ENCODE measurements at places on chromosomes 6 and 20.
A peak's percentile ranks its signal among the peaks of the same experiment; 100 is the strongest.

GRCh38 chr20:25606094-25606695, 17.6 kb downstream of the NANP start:
- no peak for DNase-seq

GRCh38 chr20:62644044-62644795, 1.9 kb downstream of the SLCO4A1 start:
- DNase-seq: no peak

- no peak for DNase-seq
These were observed 187.4 kb upstream of the RREB1 start for GRCh38 chr6:6920114-6920986.

GRCh38 chr6:32105433-32105832, 3.7 kb downstream of the TNXB start:
- DNase-seq: peak; percentile 25

GRCh38 chr6:104750449-104750848, 109.3 kb downstream of the HACE1 start:
- no peak for DNase-seq

GRCh38 chr6:133326584-133326983, 85.4 kb downstream of the EYA4 start:
- no peak for DNase-seq

GRCh38 chr20:32685541-32686529, 12.1 kb upstream of the C20orf203 start:
- peak; percentile 12 for DNase-seq

DNA sequence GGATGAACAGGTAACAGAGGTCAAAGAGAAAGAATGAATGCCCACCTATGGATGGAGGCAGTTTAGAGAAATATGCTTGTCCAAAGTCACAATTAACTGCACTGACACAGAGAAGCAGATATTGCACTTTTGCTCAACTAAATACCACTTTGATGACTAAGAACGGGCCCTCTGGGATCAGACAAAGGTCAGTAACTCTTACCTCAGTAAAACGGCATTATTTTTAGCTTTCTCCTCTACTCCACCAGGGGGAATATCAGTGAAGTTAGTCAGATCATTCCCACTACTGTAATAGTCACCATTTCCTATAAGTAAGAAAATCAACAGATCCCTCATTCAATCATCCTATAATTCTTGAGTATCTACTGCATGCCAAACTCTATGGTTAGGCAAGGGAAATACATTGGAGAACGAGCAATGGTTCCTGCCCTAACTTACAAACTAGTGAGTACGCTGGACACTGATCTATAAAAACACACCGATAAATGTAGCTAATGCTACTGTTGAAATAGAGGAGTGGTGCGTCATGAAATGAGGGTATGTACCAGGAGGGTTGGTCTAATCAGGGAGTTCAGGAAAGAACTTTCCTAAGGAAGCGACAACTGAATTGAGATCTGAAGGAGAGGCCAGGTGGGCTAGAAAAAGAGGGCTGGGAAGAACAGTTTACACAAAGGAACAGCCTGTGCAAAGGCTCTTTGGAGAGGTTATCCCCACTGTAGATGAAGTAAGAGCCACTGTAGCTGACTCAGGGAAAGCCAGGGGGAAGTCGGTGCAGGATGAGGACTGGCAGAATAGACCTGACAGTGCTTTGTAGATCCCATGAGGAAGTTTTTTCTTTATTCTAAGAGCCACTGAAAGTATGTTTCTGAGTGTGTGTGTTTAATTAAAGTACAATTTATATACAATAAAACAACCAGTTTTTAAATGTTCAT, 9.2 kb downstream of the ECI2 start:
- DNase-seq: peak; percentile 89

GRCh38 chr6:103000688-103001087, 1607.2 kb downstream of the GRIK2 start:
- no peak for DNase-seq

- DNase-seq: no peak
These were observed 21.3 kb upstream of the TLDC2 start for GRCh38 chr20:36854348-36855240.

- DNase-seq: no peak
These were observed 101.7 kb upstream of the SPACA1 start for GRCh38 chr6:87945966-87946365.

- DNase-seq: peak; percentile 61
These were observed 26.5 kb downstream of the VNN1 start for GRCh38 chr6:132687306-132687705.

DNA sequence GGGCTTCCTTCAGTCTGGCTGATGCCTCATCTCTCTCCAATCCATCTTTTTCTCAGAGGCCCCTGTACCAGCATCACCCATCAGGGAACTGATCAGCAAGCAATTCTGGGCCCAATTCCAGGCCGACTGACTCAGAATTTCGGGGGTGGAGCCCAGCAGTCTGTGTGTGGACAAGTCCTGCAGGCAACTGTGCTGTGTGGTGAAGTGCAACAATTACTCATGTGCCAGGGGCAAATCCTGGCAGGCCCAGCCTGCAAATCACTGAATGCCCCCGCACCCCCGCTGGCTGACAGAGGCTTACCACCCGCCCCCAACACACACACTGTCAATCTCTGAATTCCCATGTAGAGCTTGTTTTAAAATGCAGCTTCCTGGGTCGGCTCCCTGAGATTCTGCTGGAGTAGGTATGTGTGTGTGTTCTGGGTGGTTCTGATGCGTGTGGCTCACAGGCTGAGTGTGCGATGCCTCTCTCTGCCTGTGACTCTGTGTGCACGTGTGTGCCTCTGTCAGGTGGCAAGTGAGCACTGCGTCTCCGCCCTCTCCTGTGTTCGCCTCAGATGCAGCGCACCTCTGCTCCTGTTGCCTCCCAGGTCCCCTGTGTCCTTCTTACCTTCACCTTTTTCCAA, 45.4 kb downstream of the SSR1 start:
- peak; percentile 96 for DNase-seq

- DNase-seq: no peak
These were observed 14.9 kb downstream of the FGD2 start for GRCh38 chr6:37020381-37020780.

GRCh38 chr6:169342710-169343109, 89.1 kb upstream of the THBS2 start:
- DNase-seq: no peak

- peak; percentile 89 for DNase-seq
These were observed 88.9 kb upstream of the NT5E start for GRCh38 chr6:85360794-85361642.

DNA sequence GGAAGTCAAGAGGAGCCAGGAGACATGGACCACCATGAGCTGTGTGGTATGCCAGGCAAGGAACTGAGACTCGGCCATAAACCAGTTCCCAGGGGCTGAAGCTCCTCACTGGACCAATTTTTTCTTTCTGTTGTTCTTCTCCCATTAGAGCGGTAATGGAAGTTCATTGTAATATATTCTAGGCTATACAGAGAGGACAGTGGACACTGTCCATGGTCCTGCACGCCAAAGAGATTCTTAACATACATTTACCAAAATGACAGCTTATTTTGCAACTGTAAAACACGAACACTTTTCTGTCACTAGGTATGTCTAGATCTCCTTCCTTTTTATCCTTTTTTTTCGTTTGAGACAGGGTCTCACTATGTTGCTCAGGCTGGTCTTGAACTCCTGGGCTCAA, 13.1 kb upstream of the DSN1 start:
- DNase-seq: no peak

DNA sequence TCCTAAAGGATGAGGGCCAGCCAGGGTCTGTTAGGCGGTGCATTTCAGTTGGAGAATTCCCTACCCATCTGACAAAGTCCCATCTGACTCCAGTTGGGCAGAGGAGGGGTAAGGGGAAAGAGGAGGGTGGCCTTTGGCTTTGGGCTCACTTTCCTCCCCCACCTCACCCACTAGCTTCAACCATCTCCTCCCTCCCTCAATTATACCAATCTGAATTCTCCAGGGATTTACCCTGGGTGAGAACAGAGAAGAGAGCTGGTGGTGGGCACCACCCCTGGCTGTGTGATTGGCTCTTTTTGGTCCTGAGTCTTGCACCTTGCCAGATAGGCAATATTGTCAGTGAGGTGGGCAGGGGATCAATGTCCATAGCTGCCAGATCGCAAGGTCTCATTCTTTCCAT, 3.2 kb downstream of the HMGA1 start:
- no peak for DNase-seq

GRCh38 chr6:156809446-156810178, 32.4 kb downstream of the ARID1B start:
- no peak for DNase-seq

GRCh38 chr6:85674604-85675003, 31.9 kb upstream of the SYNCRIP start:
- DNase-seq: no peak

DNA sequence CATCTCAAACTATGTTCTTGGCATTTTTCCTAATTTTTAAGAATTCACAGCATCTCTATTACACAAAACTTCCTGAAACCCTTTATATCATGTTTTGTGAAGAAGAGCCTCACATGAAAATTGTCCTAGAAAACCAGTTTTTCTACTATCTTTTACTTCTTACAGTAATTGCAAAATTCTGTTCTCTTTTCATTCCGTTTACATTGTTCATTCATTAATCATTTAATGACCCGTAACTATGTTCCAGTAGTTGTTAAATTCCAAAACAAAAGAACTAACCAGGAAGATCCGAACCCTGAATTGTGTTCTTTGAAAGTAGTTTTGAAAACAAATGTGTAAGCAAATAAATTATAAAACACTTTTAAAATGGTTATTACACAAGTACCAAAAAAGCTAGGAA, 597.0 kb downstream of the EYS start:
- no peak for DNase-seq

DNA sequence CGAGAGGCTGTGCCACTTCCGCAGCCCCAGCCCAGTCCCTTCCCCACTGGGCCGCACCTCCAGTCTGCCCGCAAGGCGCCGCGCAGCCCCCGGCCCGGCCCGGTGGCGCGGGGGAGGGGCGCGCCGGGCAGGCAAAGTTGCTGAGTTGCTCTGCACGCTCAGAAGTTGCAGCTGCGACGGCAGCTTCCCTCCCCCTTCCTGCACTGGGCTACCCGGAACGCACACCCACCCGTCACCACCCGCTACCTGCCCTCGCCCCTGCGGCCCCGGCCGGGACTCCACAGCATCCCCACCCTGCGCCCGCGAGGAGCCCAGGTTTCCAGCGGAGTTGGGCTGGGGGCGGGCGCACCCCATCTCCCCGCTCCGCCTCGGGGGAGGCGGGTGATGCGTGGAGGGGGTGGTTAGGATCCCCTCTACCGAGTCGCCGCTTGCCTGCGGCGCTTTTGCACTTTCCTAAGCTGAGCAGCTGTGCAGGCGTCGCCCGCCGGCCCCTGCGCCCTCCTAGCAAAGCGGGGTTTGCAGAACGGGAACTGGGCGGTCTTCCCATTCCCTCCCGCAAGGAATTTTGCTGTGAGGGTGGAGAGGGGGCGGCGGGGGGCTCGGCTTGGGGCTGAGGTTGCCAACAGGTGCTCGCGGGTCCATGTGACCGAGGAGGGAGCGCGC, 55.9 kb upstream of the RREB1 start:
- DNase-seq: peak; percentile 9

GRCh38 chr6:73964241-73964854, 268.3 kb downstream of the CD109 start:
- no peak for DNase-seq

- DNase-seq: no peak
These were observed 10.7 kb downstream of the SLC22A1 start for GRCh38 chr6:160132297-160132637.

DNA sequence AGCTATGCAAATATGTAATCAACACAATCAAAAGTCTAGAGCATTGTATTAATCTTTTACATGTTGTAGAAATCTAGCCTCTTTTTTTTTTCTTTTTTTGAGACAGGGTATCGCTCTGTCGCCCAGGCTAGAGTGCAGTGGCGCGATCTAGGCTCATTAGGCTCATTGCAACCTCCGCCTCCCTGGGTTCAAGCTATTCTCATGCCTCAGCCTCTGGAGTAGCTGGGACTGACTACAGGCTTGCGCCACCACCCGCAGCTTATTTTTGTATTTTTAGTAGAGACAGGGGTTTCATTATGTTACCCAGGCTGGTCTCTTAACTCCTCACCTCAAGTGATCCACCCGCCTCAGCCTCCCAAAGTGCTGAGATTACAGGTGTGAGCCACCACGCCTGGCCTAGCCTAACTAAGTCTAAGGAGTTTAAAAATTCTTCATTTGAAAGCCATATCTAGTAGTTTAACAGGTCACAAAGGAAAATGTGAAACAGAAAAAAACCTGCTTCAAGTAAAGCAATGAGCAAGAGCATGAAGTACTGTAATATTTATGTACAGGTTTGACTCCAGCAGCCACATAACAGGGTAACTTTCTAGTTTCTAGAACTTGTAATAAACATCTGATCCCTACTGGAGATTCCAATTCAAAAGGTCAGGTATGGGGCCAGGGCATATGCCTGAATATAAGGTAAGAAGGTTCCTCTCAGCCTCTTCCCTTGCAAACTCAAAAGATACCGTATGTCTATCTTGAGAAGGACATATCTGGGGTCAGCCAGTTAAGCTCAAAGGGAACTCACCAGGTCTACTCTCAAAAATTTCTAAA, 4.4 kb downstream of the CPNE1 start:
- DNase-seq: no peak

- DNase-seq: no peak
These were observed 723 bp upstream of the ZNF451 start for GRCh38 chr6:57089265-57089664.

DNA sequence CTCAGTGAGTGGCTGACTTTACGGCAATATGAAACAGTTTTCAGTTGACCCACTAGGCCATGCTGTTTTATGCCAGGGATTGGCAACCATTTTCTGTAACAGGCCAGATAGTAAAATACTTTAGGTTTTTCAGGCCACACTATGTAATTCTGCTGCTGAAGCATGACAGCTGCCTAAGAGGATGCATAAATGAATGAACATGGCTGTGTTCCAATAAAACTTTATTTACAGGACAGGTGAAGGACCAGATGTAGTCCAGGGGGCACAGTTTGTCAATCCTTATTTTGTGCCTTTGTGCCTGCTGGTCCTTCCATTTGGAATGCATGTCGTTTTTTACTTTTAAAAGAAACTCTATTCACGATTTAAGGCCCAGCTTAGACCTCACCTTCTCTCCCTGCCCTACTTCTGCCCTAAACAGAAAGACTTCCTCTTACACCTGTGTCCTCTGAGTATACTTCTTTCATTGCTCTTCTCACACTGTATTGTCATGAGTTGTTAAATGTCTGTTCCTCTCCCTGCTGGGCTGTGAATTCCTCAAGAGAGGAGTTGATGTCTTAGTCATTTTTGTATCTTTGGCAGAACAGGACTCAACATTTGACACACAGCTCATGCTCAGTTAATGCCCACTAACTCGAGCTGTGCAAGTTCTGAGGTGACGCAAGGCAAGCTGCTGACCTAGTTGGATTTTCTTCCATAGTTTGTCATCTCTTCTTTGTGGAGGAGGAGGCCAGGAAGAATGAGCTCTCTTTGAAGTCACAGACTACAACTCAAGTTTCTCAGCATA, 90.1 kb upstream of the MAP7 start:
- DNase-seq: peak; percentile 43

All from brain microvascular endothelial cell (primary cell).